ENCODE measurements at places on chromosomes 7 and 10.
A peak's percentile ranks its signal among the peaks of the same experiment; 100 is the strongest.

DNA sequence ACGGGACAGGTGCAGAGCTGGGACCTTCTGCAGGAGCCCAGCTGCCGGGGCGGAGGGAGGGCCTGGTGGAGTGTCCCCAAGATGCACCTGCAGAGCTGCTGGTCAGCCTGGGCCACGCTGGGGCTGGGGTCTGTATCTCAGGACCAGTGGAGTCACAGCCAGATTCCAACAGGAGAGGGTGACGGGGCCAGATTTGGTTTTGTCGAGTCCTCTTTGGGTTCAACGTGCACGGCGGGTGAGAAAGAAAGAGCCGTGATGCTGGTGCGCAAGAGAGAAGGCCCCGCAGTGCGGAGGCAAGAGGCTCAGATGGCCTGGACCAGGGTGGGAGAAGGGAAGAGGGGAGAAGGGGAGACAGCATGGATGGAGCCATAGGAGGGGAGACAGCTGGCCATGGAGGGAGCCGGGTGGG is 462.9 kb downstream of the PTPRN2 start:
- DNase-seq, result no peak

DNA sequence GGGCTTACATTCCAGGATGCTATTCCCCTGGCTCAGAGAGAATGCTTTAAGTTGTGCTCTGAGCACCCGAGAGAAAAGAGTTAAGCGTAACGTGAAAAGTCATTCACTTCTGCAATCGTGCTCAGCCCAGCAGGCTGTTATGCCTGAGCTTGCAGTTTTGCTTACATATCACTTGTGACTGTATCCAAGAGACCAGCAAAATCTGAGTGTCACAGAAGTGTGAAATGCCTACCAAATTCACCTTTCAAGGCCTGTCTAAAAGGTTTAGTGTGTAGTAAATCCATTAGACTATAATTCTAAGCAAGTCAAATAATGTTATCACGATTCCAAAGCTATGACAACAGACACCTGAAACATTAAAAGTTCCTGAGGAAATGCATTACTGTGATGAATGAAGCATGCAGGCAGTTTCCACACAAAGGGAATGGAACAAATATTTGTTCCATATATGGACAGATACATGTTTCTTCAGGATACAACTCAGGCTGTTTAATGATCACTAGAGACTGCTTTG is 20.1 kb downstream of the ITGB1 start:
- no peak for DNase-seq

DNA sequence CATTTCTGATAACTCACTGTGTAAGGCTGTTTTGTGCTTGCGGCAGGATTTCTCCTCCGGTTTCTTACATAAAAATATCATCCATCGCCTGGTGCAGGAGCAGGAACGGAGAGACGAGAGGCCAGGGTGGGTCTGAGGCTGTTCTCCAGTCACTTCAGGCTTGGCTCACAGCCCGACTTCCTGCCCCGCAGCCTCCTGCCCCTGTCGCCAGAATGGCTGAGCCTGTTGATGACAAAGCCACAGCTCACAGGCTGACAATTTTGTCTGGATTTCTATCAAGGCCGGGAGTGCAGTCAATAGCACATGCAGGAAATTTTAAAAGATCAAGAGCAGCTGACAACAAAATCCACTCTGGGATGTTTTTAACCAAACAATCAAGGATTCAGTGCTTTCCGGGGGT is 229.7 kb upstream of the ZNF32 start:
- no peak for DNase-seq

GRCh38 chr10:110655320-110655719 is 11.2 kb downstream of the RBM20 start:
- DNase-seq, result no peak

DNA sequence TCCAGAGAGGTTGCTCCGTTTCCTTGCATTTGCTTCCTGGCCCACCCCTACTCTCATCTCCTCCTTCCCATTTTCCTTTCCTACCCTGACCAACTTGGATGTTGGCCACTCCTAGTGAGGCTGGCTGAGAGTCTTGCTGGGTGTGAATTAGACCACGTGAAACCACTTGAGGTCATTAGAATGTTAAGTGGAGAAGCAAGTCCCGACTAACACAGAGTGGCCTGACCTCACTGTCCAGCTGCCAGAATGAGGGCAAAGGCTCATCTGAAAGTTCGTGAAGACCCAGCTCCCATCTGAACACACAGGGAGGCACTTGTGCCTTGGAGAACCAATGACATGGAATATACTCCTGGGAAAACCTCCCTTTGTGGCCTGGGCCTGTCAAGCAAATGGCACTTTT is 80.8 kb downstream of the WDR11 start:
- DNase-seq, result no peak

DNA sequence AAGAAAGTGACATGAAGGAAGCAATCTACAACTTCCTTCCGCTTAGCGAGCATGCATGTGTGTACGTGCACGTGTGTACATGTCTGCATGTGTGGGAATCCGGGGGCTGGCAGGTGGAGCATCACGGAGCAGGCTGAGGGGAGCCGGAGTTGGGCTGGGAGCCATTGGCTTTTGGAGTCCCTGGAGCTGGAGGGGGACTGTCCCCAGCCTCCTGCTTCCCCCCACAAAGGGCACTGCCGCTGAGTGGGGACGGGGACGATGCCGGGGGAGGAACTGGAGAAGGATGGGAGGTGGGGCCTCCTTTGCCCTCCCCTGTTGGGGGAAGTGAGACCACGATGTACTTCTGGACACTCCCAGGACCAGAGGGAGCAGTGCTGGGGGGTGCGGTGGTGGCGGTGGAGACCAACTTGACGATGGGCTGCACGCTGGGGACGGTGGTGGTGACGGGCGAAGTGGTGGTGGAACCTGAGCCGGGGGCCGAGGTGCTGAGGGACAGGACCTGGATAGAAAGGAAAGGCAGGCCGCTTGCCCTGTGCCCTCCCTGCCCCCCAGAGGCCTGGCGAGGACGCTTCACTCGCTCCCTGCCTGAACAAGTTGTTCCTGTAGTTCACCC is 5.8 kb downstream of the AP4M1 start:
- no peak for DNase-seq

- DNase-seq, result no peak
These were observed 91.7 kb downstream of the TMEM178B start for GRCh38 chr7:141165521-141165920.

DNA sequence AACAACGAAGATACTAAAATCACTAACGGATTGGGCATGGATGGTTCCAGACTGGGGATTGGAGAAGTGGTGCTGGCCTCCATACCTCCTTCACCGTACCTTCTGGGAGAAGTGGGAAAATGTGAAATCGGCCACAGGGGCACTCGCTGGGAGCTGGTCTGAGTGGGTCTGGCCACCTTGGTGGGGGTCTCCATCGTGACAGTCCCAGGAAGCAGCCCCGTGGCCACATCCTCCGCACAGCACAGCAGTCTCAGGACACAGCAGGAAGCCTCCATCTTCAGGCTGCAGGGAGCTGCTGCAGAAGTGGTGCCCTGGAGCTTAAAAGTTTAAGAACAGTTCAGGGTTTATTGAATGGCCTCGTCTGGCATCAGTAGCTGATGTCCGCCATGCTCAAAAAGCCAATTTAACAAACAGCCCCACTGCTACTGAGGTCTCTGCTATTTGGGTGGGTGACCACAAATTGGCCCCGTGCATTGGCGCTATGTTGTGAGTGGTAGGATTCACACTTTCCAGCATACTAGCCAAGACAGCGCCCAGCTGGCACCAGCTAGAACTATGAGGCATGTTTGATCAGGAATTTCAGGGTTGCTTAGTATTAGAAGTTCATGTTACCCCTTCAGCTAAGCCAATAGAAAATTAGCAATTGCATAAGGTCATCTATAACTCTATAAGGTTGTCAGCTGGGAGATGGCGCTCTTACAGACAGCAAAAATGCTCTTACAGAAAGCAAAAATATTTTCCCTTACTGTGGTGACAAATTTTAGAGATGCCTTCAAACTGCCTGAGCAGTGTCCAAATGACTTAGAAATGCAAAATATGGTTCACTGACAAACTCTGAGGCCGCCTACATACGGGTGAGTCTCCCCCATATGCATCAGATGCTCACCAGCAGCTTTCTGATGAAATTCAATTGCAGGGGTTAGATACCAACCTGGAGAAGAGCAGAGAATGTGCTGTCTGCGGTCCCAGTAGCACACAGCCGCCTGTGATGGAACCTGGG is 17.0 kb downstream of the PKD1L1 start:
- DNase-seq, result no peak

DNA sequence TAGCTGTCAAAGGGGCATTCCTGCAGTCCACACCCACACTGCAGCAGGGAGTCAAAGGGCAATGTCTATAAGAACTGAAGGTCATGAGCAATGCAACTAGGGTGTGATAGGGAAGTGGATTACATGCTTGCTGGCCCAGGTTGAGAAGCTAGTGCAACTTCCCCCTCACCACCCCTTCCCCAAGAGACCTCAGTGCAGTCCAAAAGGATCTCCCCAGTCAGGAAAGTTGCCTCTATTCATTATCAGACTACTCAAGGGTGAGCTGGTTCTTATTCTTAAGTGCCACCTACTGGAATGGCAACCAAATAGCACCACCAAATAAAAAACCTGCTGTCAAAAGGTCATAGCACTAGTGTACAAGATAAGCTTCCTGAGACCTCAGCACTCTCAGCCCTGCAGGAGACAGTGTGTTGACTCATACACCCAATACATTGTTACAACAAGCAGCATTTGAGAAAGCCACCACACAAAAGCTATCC is 28.2 kb downstream of the MTERF1 start:
- DNase-seq, result peak; percentile 11

DNA sequence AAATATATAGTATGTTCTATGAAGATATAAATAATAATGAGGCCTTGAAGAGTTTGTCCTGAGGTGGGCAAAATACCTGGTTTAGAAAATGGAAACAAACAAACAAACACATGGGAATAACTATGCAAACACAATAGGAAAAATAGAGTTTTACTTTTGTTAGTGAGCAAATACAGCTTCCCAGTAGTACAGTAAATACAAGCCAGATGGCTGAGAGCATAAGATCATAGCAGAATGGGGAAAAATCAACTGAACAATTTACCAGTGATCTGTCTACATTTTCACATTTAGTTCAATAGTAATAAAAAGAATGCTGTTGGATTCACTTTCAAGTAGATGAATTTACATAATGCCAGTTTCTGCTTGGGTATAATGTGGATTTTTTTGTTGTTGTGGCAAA is 45.1 kb downstream of the ADD3 start:
- no peak for DNase-seq

- DNase-seq, result no peak
These were observed 501.5 kb upstream of the GALNT17 start for GRCh38 chr7:70630440-70630817.

DNA sequence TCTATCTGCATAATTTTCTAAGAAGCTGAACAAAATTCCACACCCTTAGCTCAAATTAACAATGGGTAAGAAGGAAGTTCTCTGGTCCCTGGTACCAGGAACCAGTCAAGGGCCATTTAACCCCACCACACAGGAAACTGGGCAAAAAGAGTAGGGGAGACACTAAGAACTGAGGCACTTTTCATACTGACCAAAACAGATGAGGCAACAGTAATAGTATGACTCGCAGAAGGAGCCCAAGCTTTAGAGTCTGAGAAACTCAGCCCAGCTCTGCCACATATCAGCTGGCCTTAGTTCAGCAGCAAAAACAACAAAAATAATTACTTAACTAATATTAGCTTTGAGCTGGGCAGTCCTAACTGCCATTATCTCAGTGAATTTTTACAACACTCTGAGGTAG is 221.2 kb downstream of the FAM107B start:
- DNase-seq, result peak; percentile 27

- DNase-seq, result no peak
These were observed 54.3 kb downstream of the EGFR start for GRCh38 chr7:55073051-55073511.

DNA sequence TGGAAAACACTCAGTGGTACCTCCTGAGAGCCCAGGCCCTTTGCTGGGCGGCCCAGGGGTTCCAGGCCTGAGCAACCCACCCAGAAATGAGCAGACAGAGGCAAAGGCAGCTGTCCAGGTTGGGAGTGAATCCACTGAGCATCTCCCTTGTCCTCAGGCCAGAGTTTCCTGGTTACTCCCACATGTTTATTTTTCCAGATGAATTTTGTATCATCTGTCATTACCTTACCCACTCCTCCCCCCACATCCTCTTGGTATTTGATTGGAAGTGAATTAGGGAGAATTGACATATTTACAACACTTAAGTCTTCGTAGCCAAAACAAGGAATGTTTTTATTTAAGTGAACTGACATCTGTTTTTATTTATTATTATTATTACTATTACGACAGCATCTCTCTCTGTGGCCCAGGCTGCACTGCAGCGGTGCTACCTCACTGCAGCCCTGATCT is 13.2 kb upstream of the LMBR1 start:
- no peak for DNase-seq

- DNase-seq, result no peak
These were observed 19.5 kb upstream of the RHEB start for GRCh38 chr7:151539088-151539671.

DNA sequence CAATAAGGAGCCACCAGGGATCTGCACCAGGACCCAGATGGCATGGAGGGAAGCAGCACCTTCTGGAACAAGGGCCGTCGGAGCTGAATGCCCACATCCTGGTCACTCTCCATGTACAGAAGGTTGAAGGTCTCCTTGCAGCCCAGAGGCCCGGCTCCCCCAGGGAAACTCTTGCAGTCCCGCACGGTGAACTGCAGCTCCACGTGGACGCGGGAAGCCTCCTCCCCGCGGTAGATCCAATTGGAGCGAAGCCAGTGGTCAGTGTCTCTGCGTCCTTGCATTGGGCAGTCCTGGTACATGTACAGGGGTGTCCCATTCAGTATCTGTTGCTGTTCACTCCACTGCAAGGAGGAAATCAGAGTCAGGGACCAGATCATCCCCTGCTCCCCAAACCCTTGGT is 7.4 kb downstream of the EPHA1 start:
- no peak for DNase-seq

GRCh38 chr10:117342641-117343040 is 32.6 kb downstream of the PDZD8 start:
- no peak for DNase-seq

DNA sequence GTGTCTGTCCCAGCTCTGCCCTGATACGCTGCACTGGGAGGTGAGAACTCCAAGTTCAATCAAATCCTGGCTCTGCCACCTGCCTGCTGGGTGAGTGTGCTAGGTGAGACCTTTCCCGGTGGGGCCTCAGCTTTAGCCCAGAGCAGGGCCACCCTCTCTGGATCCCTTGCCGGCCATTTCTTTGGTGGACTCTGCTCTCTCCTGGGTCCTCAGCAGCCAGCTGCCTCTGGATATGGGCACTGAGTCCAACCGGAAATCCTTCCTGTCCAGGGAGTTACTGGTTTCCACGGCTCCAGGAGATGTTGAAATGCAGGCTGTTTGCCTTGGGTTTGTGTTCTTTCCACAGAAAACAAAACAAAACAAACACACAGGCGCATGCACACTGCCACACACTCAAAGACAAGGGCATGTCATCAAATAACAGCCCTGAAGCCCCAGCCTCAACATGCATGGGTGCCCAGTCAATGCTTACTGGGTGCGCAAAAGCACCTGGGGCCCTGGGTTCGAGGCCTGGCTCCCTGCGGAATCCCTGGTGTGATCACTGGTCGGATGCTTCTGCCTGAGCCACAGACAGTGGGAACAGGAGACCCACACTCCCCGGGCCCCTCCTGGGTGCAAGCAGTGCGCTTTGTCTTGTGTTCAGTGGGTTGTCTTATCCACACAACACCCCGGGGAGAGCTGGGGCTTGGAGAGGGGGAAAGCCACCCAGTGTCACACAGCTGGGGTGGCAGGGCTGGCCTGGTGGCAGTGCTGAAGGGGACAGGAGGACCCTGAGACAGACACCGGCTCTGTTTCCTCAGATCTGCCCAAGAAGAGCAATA is 33.1 kb downstream of the PPIF start:
- DNase-seq, result no peak

All from activated CD4-positive, alpha-beta T cell treated with anti-CD3 and anti-CD28 coated beads, Interleukin-2, Interleukin-4, amounts not matched to agents 100 ng/mL and 50 ng/mL, durations not matched to agents 16 hours and 8 hours (primary cell).